ENCODE measurements at places on chromosomes 5 and 9. TPM values are rescaled to one million over a fixed set of nuclear protein-coding genes. Genes with fewer than 3 reads are reported as not detected.

DNA sequence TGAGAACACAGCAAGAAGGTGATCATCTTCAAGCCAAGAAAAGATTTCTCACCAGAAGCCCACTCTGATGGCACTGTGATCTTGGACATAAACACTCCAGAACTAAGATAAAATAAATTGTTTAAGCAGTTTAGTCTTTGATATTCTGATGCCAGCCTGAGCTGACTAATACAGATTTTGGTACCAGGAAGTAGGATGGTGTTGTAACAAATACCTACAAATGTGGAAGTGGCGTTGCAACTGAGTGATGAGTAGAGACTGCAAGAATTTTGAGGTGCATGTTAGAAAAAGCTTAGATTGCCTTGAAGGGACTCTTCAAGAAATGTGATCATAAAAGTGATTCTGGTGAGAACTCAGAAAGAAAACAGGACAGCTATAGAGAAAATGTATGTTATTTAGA is 592.4 kb upstream of the DAB2 start:
- no peak for DNase-seq

Gene SEMA5A
- total RNA-seq, result 2.7 TPM

Gene BBLN
- total RNA-seq, result 79.8 TPM

Gene DMRTA1
- total RNA-seq, result 1.3 TPM

DNA sequence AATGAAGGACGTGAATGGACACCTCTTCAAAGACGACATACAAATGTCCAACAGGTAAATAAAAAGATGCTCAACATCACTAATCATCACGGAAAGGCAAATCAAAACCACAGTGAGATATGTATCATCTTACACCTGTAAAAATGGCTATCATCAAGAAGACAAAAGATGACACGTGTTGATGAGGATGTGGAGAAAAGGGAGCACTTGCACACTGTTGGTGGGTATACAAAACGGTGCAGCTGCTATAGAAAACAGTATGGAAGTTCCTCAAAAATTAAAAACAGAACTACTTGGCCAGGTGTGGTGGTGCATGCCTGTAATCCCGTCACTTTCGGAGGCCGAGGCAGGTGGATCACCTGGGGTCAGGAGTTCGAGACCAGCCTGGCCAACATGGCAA is 47.9 kb downstream of the STK10 start:
- no peak for DNase-seq

Measured in HT1080 (cell line).